ENCODE measurements at places on chromosomes 7 and 10. TPM values are rescaled to one million over a fixed set of nuclear protein-coding genes. Genes with fewer than 3 reads are reported as not detected.

The RSPH10B2 gene
- total RNA-seq = 1.0 TPM

The CYP3A4 gene
- total RNA-seq = not detected

The OR6V1 gene
- total RNA-seq = not detected

DNA sequence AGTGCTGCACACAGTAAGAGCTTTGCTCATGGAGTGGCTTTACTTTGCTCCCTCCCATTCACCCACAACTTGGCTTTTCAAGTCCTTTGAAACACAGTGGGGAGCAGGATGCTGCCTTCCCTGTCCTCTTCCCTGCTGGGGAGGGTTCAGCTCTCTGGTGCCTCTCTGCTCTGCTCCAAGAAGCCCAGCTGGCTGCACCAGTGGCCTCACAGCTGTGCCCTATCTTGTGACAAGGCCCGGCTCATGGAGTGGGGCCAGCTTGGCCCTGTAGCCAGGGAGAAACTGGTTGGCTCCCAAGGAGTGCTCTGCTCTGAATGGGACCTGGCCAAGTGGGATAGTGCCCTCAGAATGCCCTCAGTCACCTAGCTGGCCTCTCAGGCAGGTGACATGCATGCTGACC, 212.3 kb upstream of the ZMIZ1 start:
- no peaks in the 10 kb centered on the region for H3K36me3 ChIP-seq
- no peak overlapping the region for H3K4me3 ChIP-seq
- peaks cover 12% of the 10 kb centered on the region for H3K27me3 ChIP-seq
- H3K4me1 ChIP-seq = peaks cover 19% of the 10 kb centered on the region

DNA sequence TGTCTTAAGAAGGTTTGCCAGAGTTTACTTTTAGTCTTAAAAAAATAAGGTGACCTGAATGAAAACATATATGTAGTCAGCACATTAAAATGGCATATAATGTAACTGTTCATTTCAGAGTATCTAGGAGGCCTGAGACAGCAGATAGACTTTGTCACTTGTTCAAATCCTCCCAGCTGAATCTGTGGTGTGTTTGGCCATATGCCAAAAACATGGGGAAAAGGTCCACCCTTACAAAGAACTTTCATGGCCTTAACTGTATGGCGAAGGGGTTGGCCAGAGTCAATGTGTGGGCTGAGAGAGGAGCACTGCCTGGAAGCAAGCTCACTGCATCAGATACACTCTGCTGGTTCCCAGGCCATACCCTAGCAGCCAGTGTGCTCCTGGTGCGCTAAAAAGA, 113.7 kb downstream of the ALOX5 start:
- peaks cover 9% of the 10 kb centered on the region for H3K4me1 ChIP-seq
- no peak overlapping the region for H3K4me3 ChIP-seq
- no peak overlapping the region for H3K27ac ChIP-seq
- no peak for DNase-seq
- H3K27me3 ChIP-seq = peaks cover 2% of the 10 kb centered on the region

The EN2 gene
- 0.20 TPM for total RNA-seq

The CALCR gene
- not detected for total RNA-seq

DNA sequence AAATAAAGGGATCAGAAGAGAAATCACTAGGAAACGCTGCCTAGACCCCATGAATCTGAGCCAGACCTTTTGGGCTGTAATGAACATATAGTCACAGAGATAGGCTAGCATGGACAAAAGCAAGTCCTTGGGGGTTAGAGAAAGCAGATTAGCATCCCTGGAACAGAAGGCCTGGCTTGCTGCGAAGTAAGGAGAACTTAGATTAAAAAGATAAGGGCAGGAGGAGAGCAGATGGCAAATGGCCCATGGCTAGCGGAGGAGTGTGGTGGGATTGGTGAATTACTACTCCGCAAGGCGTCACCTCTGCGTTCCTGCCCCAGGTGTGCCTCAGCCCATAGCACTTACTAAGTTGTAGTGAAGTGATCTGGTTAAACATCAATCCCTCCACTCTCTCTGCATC, 92.3 kb upstream of the ZNF438 start:
- peaks cover 5% of the 10 kb centered on the region for H3K27me3 ChIP-seq
- peaks cover 4% of the 10 kb centered on the region for H3K36me3 ChIP-seq
- peaks cover 49% of the 10 kb centered on the region for H3K4me1 ChIP-seq
- peak overlapping the region; percentile 96 for H3K27ac ChIP-seq
- DNase-seq = peak; percentile 58
